ENCODE measurements at places on chromosomes 3 and 15.

GRCh38 chr3:158213461-158213860 lies 103.6 kb downstream of the RSRC1 start:
- DNase-seq = no peak

DNA sequence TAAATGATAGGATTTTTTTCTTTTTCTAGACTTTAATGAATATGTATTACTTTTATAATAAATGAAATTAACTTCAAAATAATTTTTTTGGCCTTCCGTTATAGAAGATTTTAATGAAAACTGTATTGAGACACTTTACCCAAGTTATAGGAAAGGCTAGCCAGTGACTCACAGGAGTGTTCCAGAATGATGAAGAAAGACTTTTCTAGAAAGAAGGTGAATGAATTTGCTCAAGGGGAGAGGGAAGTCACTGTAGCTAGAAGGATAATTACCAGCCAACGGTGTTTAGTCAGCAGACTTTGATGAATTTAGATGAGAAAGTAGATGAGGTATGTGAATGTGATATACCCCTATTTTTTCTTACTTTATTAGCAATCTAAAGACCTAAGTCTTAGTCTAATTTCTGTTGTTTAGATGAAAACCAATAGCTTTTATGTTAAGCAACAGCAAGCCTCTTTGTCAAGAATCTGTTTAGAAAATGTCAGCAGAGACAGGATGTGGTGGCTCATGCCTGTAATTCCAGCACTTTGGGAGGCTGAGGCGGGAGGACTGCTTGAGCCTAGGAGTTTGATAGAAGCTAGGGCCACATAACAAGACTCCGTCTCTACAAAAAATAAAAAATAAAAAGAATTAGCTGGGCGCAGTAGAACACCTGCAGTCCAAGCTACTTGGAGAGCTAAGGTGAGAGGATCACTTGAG lies 3.2 kb downstream of the ALAS1 start:
- DNase-seq = no peak

- DNase-seq = no peak
Observed at GRCh38 chr3:121885386-121885785, 8.8 kb upstream of the SLC15A2 start.

GRCh38 chr3:56680054-56680580 lies 2.9 kb downstream of the TASOR start:
- DNase-seq = no peak

DNA sequence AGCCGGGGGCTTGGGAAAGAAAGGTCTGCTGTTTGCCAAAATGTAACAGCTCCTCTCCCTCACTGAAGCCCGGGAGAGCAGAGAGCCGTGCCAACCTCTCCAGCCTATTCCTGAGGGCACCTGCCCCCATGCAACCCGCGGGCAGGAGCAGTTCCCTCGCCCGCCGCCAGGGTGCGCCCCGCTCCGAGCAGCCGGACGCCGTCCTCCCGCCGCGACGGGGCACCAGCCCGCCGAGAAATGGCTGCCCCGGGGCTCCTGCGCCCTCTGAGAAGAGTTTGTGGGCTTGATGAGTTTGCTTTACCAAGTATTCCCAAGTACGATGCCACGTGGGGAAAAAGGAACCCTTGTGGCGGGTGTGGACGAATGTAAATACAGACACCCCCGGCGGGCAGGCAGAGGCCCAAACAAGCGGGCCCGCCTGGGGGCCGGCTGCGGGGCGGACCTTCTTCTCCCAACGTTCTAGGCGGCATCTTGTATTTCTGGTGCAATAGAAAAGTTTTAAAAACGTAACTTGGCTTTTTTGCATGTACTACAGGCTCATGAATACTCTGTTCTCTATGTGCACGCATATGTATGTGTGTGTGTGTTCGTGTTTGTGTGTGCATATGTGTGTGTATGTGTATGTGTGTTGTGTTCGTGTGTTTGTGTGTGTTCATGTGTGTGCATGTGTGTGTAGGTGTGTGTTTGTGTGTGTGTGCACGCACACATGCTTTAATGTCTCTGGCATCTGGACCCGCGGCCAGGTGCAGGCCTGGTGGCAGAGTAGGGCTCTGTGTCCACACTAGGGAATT lies 162.9 kb downstream of the CHSY1 start:
- DNase-seq = no peak

GRCh38 chr3:106745344-106746168 lies 631.7 kb upstream of the CCDC54 start:
- no peak for DNase-seq

- DNase-seq = no peak
Observed at GRCh38 chr15:81977464-81977863, 68.4 kb downstream of the MEX3B start.

- no peak for DNase-seq
Observed at GRCh38 chr15:101028321-101028720, 109.2 kb downstream of the LRRK1 start.

DNA sequence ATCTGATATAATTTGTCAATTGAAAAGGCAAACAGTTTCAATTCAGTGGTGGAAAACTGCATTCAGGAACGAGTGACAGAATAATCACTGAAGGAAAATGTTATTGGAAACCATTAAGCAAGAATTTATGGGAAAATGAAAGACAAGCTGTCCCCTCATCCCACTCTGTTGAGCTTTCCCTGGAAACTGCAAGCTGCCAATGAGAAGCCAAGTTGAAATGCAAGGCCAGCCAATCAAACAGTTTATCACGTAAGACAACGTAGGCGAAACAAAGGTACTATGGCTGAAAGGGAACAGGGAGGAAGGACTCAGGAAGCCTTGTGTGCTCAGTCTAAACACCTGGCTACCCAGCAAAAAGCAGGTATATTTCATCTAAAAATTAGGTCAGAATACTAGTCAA lies 187.9 kb upstream of the ATP10A start:
- no peak for DNase-seq

DNA sequence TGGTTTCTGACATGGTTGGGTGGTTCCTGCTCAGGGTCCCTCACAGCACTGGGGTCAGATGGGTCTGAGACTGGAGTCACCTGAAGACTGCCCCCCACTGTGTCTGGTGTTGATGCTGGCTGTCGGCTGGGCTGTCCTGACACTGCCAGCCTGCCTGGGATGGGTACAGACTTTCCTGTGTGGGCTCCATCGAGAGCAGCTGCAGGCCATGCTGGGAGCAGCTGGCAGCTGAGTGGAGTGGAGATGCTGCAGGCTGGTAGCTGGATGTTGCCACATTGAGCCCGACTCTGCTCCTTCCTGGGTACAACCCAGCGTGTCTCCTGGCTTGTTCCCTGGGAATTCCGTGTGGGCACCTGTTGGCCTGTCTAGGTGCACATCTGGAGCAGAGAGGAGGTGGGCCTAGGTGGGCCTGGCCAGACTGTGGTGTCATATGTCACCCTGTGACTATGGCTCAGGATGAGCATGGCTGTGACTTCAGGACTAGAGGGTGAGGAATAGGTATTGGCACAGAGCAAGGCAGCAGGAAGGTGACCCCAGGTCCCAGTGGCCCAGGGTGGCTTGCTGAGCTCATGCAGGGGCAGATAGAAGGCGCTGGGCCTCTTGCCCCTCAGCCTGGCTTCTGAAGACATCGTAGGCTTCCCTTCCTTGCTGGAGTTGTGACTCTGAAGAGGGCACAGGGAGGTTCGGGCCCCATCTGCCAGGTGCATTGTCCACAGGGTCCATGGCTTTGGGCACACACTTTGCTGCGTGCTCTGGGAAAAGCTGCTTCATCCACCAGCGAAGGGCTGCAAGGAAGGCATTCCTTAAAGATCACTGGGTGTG lies 40.0 kb upstream of the PRR23E start:
- no peak for DNase-seq
